C1 segment of cervical spinal cord (tissue), 14 donors: ENCODE measurements at places on chromosomes 1 and 21.

GRCh38 chr21:36980280-36981048 is 14.0 kb upstream of the HLCS start:
- no peak for DNase-seq

DNA sequence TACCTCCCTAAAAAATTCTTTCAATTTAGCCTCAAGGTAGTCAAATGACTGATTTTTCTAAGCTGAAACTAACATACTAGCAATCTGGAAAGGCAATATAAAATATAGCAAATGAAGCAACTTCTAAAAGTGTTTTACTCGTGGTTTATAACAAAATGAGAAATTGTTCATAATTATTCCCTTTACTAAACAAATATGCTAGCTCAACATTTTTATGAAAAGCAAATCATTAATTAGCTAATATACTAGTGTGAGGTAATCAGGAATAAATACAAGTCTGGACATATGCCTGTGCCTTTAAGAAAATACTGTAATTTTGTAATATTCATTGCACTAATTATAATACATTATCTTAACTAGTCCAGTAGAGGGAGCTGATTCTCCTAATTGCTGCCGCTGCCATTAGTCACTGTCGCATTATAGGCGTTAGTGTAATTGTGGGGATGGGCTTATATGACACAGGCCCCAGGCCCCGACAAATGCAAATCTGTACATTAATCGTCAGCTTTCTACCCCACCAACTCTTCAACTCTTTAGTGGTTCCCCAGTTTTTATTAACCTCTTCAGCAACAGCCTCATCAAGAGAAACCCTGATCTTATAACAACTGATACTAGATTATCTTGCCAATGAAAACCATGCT is 160.9 kb downstream of the GABPA start:
- DNase-seq = no peak

GRCh38 chr1:19010995-19011844 is 54.7 kb upstream of the IFFO2 start:
- DNase-seq = peak; percentile 24

DNA sequence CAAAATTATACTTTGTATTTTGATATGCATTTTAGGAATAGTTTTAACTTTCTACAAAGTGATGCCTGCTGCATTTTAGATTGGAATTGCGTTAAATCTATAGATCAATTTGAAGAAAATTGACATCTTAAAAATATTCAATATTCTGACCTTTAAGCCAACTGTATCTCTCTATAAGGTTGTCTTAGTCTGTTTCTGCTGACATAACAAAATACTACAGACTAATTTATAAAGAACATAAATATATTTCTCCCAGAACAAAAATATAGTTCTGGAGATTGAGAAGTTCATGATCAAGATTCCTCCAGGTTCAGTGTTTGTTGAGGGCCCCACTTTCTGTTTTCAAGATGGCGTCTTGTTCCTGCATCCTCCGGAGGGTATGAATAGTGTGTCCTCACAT is 73.6 kb upstream of the NEGR1 start:
- DNase-seq = no peak

- no peak for DNase-seq
Observed at GRCh38 chr1:37616330-37616729, 18.4 kb downstream of the RSPO1 start.

DNA sequence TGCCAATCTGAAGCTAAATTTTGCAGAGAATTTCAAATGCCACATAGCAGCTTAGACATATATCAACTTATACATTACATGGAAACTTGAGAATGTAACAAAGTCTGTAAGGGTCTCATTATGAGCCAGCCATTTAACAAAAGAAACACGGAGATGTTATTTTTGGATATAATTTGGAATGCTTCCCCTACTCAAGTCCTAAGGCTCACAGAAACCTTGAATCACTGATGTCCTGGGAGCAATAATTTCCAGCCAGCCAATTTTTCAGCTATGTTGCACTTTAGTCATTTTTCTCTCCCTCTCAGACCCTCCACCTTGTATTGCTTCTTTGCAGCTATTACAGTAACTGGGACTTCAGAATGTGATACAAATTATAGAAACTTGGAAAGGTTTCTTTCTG is 56.9 kb downstream of the EIF2B3 start:
- DNase-seq = no peak

GRCh38 chr1:151905070-151905442 is 4.3 kb downstream of the THEM4 start:
- DNase-seq = no peak

GRCh38 chr21:40768056-40768455 is 78.9 kb downstream of the DSCAM start:
- DNase-seq = no peak

- peak; percentile 12 for DNase-seq
Observed at GRCh38 chr1:150168960-150169601, 19.4 kb downstream of the PLEKHO1 start.

DNA sequence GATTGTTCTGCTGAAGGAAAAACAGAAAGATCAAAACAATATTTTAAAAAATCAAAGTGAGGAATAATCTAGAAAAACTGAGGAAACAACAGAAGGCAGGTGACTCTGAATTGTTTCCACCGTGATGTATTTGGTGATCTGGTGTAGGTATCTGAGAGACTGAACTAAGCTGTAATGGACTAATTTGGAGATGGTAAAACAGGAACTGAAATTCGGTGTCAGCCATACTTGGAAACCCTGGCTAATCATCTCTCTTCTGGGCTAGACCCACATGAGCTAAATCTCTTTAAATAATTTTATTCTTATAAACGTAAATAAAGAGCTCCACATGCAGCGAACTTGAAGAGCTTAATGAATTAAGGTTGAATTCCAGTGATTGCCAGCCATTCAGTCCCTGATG is 1226.1 kb downstream of the NCAM2 start:
- no peak for DNase-seq

DNA sequence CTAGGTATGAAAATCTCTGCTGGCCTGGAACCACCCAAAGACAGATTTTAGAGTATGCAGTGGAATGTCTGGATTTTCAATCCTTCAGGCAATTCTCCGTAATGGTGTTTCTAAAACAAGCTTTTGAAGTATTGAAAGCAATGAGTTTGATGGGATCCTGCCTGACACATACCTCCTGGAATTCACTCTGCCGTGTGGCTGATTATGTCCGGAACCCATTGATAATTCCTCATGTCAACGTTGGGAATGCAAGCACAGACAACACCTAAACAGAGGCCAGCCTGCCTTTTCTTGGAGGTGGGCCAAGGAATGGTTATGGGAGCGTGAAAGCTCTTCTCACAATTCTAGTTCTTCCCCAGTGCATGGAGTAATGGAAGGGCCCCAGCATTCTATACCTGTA is 168.9 kb upstream of the HMCN1 start:
- DNase-seq = no peak

DNA sequence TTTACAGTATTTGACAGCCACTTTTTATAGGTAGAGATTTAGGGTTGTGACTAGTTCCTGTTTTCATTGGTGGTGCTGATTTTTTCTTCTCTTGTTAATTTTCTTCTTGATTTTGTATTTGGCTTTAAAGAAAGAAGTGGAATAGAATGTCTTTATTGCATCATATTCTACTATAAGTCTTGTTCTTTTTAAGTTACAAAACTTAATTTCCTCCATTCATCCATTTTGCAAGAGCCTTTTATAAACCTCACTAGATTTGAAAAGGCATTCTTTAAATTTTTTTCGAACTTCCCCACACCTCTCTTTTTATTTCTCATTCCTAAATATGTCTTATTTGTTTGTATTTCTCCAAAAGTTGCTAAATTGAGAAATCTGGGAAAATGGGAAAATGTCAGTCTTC is 1368.6 kb upstream of the ADGRL4 start:
- no peak for DNase-seq

DNA sequence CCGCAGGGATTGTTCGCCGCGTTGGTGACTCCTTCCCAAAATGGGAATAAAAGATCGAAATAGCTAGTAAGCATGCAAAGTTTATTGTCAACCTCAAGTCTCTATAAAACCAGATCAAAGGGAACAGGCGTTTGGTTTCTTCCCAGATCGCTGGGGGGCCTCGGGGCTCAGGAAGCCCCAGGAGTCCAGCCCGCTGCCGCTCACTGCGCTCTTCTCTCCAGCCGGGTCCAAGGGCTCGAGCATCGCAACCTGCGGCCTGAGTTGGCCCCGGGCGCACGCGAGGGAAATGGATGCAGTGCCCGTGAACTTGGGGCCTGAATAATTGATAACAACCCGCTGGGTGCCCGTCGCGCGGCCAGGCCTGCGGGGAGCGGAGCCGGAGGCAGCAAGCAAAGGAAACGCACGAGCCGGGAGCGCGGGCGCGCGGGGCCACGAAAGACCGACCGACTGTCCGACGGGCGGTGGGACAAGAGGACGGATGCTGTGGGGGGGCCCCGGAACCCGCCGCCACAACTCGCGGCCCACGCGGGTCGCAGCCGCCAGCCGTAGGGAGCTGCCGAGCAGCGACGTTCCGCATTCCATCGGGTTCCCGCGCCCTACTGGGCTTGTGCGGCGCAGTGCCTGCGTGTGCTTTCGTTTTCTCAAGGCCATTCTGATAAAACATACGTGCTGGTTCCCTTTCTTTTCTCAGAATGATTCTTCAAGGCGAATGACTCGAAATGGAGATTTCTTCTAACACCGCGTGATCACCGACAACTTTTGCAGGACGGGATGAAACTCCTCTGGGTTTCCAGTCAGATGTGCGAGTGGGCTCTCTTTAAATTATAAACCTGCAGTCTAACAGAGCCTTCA is 14.0 kb upstream of the ALX3 start:
- no peak for DNase-seq

GRCh38 chr21:45983981-45984551 is 2.5 kb downstream of the COL6A1 start:
- DNase-seq = no peak

- no peak for DNase-seq
Observed at GRCh38 chr1:96364576-96364975, 357.0 kb upstream of the PTBP2 start.

DNA sequence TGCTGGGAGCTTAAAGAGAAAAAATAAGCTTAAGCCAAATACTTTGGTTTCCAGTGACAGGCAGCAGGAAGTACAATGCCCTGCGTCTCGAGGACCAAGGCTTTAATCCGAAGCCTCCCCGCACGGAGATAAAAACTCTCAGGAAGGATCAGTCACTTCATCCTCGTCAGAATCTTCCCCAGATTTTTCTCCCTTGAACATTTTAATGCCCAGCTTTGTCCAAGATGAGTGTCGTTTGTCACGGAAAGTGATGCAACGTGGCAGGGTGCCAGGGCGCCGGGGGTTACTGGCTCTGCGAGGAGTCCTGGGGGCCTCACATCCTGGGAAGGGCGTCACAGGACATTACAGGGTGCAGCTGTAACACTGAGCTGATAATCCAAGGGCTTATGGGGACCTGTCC is 25.2 kb upstream of the PCBP3 start:
- DNase-seq = no peak
